Osteocyte (in vitro differentiated cells): ENCODE measurements at places on chromosomes 1 and 21.

GRCh38 chr1:172544481-172545104 is 11.6 kb downstream of the SUCO start:
- no peak overlapping the region for H3K27ac ChIP-seq
- H3K4me1 ChIP-seq = peaks cover 17% of the 10 kb centered on the region
- H3K27me3 ChIP-seq = no peaks in the 10 kb centered on the region
- no peak for DNase-seq
- H3K4me3 ChIP-seq = no peak overlapping the region
- H3K36me3 ChIP-seq = no peaks in the 10 kb centered on the region

DNA sequence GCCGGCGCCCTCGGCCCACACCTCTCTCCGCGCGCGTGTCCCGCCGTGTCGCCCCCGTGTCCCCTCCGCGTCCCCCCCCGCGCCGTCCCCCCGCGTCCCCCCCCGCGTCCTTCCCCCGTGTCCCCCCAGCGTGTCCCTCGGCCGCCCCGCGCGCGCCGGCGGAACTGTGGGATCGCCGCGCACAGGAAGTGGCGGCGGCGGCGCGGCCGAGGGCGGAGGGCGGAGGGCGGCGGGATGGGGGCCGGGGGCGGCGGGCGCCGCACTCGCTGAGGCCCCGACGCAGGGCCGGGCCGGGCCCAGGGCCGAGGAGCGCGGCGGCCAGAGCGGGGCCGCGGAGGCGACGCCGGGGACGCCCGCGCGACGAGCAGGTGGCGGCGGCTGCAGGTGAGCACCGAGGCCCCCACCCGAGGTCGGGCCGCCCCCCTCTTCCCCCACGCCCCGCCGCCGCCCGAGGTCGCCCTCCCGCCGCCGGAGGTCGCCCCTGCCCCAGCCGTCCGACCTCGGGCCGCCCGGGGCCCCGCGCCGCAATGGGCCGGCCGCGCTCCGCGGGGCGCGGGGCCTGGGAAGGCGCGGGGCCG is at the start of gene AGPAT3:
AGPAT3 (plus strand) TSS at position 262 of the 578 bp plus-strand sequence. CDS start 94,459 bp downstream, outside the sequence.
- H3K27me3 ChIP-seq = no peaks in the 10 kb centered on the region
- H3K27ac ChIP-seq = peak within 1 kb of the TSS; percentile 77
- H3K4me1 ChIP-seq = peaks cover 26% of the 10 kb centered on the region
- DNase-seq = no peak
- H3K4me3 ChIP-seq = peak within 1 kb of the TSS; percentile 78

- H3K27ac ChIP-seq = peak overlapping the region; percentile 43
- peaks cover 20% of the 10 kb centered on the region for H3K4me1 ChIP-seq
- no peak for DNase-seq
- H3K36me3 ChIP-seq = no peaks in the 10 kb centered on the region
These were observed 107.1 kb downstream of the NIBAN1 start for GRCh38 chr1:184866991-184867788.

GRCh38 chr1:205440476-205441317 is 15.1 kb downstream of the BLACAT1 start:
- H3K4me3 ChIP-seq = no peak overlapping the region
- no peak overlapping the region for H3K27ac ChIP-seq
- H3K4me1 ChIP-seq = peaks cover 8% of the 10 kb centered on the region
- no peaks in the 10 kb centered on the region for H3K36me3 ChIP-seq
- peaks cover 52% of the 10 kb centered on the region for H3K27me3 ChIP-seq
- no peak for DNase-seq

DNA sequence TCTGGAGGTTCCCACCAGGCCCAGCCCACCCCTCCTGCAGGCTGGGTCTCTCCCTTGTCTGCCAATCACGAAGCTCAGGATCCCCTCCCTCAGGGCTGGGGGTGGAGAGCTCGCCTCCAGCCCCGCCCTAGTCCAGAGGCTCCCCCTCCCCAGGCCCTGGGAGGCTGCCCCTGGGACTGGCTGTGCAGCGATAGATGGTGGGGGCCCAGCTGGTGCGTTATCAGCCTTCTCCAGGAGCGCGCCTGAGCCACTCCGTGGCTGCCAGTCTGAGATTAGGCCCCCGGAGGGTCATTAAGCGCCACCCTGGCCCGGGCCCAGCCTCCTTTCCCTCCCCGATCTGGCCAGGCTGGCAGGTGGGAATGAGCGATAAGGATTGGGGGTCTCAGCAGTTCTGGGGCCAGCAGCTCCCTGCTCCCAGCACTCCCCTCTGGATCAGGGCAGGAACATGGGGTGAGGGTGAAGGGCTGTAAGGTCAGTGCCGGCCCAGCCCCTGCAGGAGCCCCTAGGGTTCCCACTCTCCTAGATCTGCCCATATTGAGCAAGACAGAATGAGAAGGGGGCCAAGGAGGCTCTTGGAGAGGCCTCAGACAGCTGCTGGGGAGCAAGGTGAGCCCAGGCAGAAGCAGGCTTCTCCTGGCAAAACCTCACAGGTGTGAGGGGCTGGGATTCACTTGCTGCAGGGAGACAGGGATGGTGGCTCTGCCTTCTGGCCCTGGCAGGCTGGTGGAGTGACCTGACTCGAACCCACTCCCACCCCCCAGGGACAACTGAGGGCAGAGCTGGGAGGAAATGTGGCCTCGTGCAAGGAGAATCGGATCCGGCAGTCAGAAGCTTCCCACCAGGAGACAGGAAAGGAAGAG is 8.5 kb downstream of the PDZK1IP1 start:
- H3K36me3 ChIP-seq = no peaks in the 10 kb centered on the region
- peaks cover 12% of the 10 kb centered on the region for H3K4me1 ChIP-seq
- H3K27ac ChIP-seq = no peak overlapping the region

DNA sequence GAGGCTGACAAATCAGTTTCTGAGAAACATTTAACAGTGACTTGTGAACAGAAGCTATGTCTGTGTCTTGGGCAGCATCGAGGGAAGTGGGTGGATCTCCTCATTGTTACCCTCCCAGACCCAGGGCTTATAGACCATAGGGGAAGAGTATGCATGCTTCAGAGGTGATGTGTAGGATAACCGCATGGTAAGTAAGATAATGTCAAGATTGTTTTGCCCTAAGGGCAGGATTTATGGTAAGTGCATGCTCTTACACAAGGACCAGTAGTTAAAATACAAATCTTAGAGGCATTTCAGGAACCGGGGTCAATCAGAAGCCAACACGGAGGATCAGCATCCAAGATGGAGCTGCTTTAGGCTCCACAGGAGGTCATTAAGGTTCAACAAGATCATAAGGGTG is 7.7 kb upstream of the PRMT2 start:
- no peak for DNase-seq
- peaks cover 9% of the 10 kb centered on the region for H3K27me3 ChIP-seq
- peaks cover 6% of the 10 kb centered on the region for H3K4me1 ChIP-seq
- no peaks in the 10 kb centered on the region for H3K36me3 ChIP-seq
- H3K4me3 ChIP-seq = no peak overlapping the region
- no peak overlapping the region for H3K27ac ChIP-seq

- no peak overlapping the region for H3K4me3 ChIP-seq
- peaks cover 4% of the 10 kb centered on the region for H3K4me1 ChIP-seq
- H3K36me3 ChIP-seq = peaks cover 33% of the 10 kb centered on the region
- H3K27me3 ChIP-seq = no peaks in the 10 kb centered on the region
These were observed 134.0 kb downstream of the DMRTB1 start for GRCh38 chr1:53592985-53593757.

GRCh38 chr1:43968348-43968948 is 1.4 kb upstream of the DPH2 start:
- peaks cover 14% of the 10 kb centered on the region for H3K4me1 ChIP-seq
- no peak overlapping the region for H3K27ac ChIP-seq
- no peak for DNase-seq

GRCh38 chr1:41362357-41362721 is 1.1 kb downstream of the FOXO6 start:
- H3K27ac ChIP-seq = no peak overlapping the region
- DNase-seq = no peak
- H3K36me3 ChIP-seq = no peaks in the 10 kb centered on the region
- H3K27me3 ChIP-seq = peaks cover 2% of the 10 kb centered on the region

DNA sequence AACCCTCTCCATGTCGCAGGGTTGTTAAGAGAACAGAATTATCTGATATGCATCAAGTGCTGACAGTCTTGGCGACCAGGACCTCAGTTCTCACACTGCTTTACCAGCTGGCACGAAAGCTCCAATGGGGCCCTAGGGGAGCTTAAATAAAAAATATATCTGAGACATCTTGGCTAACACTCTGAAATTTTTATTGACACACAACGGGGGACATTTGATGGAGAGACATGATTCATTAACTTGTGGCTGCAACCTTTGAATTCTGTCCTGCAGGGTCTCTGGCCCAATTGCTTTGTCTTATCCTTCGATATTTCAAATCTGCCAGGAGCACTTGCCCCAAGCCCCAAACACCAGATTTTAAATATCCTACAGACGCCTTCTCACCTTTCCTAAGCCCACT is 567.0 kb downstream of the AJAP1 start:
- no peaks in the 10 kb centered on the region for H3K27me3 ChIP-seq
- H3K4me3 ChIP-seq = no peak overlapping the region
- H3K4me1 ChIP-seq = no peaks in the 10 kb centered on the region

DNA sequence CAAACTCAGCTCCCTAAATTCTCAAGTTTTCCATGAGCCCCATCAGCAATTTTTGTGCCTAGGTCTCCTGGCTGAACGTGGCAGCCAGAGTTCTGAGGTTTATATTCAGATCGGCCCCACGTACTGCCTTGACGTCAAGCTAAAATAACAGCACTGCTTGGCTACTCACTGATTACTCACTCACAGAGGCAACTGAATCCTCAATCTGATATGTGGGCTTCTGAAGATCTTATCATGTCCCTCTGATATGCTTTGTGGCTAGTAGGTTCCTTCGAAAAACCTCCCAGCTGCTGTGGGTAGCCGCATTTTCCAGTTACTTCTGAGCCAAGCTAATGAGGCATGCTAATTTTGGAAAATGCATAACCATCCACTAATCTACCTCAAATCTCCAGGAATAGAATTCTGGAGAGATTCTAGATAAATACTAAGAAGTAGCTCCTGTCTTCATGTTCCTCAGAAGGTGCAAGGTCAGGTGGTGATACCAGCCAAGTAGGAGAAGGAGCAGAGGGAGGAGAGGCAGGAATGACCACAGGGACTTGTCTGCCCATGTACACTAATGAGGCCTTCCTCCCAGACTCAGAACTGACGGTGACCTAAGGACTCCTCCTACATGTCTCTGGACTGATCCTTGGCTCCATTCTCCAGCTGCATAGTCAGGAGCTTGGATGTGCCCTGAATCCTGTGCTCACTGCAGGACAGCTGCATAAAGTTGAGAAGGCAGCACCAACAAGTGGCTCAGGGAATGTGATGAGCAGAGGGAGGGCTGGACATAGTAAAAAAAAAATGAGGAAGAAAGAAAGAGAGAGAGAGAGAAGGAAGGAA is 263.7 kb downstream of the TNR start:
- H3K27me3 ChIP-seq = peaks cover 21% of the 10 kb centered on the region
- no peaks in the 10 kb centered on the region for H3K4me1 ChIP-seq
- H3K36me3 ChIP-seq = no peaks in the 10 kb centered on the region
- no peak overlapping the region for H3K4me3 ChIP-seq
- no peak overlapping the region for H3K27ac ChIP-seq

DNA sequence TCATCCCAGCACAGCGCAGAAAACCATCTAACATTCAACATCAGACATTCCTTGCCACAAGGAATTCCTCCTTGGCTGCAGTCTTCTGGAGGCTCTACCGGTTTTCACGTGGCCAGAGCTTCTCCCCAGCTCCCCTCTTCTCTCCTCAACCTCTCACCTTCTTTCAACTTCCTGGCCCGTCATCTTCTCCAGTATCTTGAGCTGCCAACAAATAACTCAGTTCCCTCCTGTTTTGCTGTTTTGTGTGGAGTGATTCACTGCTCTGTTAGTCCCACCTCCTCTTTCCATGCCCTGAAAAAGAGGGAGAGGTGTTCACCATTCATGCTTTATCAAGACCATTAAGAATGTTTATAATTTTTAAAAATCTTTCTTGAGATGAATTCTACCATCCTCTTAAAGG is 32.6 kb downstream of the PIGM start:
- H3K27ac ChIP-seq = no peak overlapping the region
- peaks cover 11% of the 10 kb centered on the region for H3K27me3 ChIP-seq
- no peaks in the 10 kb centered on the region for H3K36me3 ChIP-seq
- DNase-seq = no peak

DNA sequence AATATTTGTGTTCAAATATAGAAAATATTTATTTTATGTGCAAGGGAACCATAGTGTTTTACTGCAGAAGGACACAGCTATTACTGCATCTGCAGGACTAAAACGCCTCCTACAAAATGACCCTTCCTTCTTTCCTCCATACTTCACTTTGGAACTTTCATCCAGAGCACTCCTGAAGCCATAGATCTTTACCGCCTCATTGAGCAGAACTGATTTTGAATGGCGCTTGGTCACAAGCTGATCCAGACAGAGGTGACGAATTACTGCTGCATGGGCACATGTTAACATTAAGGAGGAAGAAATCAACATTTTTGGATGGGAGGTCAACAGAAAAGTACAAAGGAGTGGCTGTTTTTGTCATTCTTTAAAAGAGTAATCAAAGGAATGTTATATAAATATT is 931.6 kb downstream of the NCAM2 start:
- no peak overlapping the region for H3K27ac ChIP-seq
- H3K4me1 ChIP-seq = no peaks in the 10 kb centered on the region
- no peak overlapping the region for H3K4me3 ChIP-seq
- H3K36me3 ChIP-seq = no peaks in the 10 kb centered on the region
- no peak for DNase-seq

DNA sequence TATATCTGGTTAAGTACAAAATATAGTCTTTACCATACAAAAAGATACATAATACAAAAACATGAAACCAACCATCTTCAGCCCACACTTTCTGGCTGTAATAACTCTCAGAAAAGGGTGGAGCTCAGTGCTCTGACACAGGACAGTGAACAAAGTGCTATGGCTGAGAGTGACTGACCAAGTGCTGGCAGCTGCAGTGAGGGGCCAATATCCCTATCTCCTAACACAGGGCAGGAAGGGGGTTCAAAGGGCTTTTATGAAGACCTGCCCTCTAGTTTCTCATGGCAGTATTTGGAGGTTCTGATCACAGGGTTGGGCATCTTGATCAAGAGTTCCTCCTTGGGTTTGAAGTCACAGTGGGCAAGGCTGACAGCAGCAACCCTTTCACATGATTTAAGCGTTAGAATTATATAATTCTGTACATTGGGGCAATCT is 3.9 kb downstream of the TXNIP start:
- DNase-seq = no peak
- H3K27ac ChIP-seq = peak overlapping the region; percentile 75
- H3K27me3 ChIP-seq = no peaks in the 10 kb centered on the region
- H3K4me1 ChIP-seq = peaks cover 55% of the 10 kb centered on the region
- peak overlapping the region; percentile 94 for H3K4me3 ChIP-seq

DNA sequence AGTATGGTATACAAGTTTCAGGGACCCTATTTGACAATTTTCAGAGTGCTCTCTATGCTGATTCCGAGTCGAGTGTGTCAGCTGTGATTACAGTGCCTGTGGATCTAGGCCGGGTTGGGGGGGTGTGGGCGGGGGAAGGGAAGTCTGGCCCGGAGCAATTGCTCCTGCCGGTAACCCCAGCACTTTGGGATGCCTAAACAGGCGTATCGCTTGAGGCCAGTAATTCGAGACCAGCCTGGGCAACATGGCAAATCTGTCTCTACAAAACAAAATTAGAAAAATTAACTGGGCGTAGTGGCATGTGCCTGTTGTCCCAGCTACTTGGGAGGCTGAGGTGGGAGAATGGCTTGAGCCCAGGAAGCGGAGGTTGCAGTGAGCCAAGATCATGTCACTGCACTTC is 1.6 kb upstream of the IL10RB start:
- no peak for DNase-seq
- H3K4me3 ChIP-seq = no peak overlapping the region
- H3K27ac ChIP-seq = no peak overlapping the region
- peaks cover 11% of the 10 kb centered on the region for H3K36me3 ChIP-seq
- peaks cover 25% of the 10 kb centered on the region for H3K4me1 ChIP-seq
- no peaks in the 10 kb centered on the region for H3K27me3 ChIP-seq
